ENCODE measurements at places on chromosomes 5 and 9.

DNA sequence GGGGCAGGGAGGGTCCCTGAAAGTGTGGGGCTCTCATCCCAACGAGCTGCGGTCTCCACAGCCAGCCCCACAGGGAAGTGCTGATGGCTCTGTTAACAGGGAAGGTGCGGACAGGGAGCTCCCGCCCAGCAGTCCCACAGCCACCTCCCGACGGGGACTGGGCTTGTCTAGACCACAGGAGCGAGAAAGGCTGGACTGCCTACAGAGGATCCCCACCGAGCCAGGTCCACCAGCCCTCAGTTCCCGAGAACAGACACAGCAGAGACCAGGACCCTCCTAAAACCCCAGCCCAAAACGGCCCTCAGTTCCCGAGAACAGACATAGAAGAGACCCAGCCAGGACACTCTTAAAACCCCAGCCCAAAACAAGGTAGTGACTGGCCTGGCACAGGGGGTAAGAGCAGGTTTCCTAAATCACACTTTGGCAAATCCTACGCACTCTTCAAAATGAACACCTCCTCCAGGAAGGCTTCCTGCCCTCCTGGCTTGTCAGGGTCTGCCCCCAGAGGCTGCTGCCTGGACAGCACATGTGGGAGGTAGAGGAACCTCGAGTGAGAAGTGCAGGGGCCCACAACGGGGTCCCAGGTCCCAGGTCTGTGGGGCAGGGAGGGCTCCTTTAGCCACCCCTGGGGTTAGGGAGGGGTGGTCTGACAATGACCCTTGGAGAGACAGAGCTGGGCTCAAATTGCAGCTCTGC lies 86.1 kb upstream of the SARDH start:
- DNase-seq = no peak

- DNase-seq = no peak
Observed at GRCh38 chr5:179292202-179292601, 53.1 kb downstream of the ADAMTS2 start.

GRCh38 chr5:72558383-72558782 lies 51.2 kb upstream of the ZNF366 start:
- no peak for DNase-seq

GRCh38 chr9:132694144-132694543 lies 23.9 kb downstream of the GTF3C4 start:
- DNase-seq = no peak

DNA sequence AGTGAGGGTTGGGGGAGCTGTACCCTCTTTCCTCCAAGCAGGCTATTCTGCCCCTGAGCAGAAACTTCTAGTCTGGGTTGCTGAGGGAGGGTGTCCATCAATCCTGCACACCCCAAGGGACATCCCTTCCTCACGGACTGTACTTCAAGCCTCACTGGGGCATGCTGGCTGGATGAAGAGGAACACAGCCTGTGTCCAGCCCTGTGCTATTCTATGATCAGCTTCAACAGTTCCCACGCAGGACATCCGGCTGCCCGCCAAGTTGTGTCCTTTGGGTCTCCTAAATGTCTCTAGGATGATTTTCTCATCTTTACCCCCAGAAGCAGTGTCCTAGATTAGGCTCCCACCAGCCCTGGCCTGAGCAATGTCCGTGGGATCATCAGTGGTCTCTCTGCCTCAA lies 68.1 kb downstream of the CRB2 start:
- no peak for DNase-seq

- DNase-seq = peak; percentile 84
Observed at GRCh38 chr5:110377361-110377760, 349.1 kb downstream of the TMEM232 start.

DNA sequence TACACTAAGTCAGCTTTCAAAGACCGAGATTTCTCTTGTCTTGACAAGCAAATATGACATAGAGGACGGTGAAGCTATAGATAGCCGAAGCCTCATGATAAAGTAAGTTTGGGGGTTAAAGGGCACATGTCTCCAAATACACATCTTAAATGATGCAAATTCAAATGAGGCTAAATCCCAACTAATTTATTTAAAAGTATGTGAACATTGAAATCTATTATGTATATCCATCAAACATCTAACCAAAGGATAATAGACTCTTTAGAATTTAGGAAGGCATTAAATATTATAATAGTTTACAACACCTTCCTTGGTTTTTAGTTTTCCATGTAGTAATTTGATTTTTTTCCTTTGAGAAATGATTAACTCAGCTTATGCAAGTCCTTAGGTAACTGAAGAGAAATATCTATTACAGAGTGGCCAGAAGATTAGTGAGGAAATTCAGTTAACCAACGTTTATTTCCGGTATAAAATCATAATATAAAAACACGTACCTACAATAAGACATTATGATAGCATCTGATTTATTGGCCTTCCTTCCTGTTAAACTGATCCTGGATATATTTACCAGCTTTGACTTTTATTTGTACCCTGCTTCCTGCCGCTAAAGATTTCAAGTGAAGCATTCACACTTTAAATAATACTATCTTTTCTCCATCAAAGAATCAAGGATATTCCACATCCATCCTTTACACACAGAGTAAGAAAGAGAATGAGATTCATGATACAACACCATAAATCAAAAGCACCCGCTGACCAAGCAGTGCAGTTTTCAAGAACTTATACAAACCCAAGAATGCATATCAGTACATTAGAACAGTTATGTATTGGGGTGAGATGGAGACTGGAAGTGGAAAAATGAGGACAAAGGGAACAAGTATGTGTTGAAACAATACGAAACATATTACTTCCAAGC lies 31.9 kb upstream of the F2R start:
- DNase-seq = peak; percentile 36
